NCI-H1436 treated with DMSO at 0.1 percent for 48 hours (cell line): ENCODE measurements at places on chromosomes 1 and 21.

- no peak for DNase-seq
Measured at GRCh38 chr1:5287178-5288150, 633.1 kb downstream of the AJAP1 start.

DNA sequence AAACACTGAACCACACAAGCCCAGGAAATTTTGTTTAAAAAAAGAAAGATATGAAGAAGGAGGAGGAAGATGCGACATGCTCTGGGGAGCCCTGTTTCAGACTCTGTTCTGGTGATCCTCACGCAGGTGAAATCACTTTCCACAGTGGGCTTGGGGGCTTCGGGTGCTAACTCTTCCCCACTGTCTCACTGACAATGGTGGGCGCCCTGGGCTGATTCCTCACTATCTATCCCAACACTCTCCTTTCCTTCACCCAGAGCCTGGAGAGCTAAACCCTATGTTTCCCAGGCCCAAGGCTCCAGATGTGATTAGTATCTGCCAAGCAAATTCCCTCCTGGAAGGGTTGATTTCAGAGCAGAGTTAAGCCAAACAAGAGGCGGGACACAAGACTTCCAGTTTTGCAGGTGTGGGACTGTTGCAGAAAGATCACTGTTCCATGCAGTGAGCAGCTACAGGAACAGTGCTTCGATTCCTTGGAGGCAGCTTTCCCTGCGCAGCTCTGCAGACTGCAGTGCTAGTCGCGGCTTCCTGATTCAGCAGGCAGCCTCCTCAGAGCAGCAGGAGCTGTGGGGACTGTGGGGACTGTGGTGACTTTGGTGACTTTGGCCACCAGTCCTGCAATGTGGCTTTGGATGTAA lies 168.3 kb downstream of the RHOU start:
- no peak for DNase-seq

DNA sequence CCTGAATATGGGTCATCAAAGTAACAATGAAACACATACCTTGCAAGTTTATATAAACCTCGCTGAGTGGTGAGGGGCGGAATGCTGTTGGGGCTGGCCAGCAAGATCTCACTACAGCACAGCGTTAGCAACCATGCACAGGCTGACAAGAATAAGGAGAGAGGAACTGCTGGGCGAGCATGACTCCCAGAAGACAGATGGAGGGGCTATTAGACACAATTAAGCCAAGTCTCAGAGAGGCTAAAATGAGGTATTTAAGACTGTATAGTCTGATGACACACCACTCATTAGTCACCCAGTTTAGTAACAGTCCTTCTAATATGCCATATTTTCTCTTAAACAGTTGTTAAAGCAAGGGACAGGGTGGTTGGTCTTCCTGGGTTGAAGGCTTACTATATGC lies 340.2 kb upstream of the NR5A2 start:
- DNase-seq, result no peak

- no peak for DNase-seq
Measured at GRCh38 chr1:18536915-18537314, 56.2 kb downstream of the KLHDC7A start.

GRCh38 chr1:156664767-156665411 lies 12.3 kb downstream of the NES start:
- DNase-seq, result no peak

- no peak for DNase-seq
Measured at GRCh38 chr1:176471338-176472121, 8.6 kb downstream of the PAPPA2 start.

- no peak for DNase-seq
Measured at GRCh38 chr1:1354271-1355247, 3.8 kb downstream of the MXRA8 start.

GRCh38 chr1:234584420-234584805 lies 25.6 kb downstream of the IRF2BP2 start:
- DNase-seq, result no peak

DNA sequence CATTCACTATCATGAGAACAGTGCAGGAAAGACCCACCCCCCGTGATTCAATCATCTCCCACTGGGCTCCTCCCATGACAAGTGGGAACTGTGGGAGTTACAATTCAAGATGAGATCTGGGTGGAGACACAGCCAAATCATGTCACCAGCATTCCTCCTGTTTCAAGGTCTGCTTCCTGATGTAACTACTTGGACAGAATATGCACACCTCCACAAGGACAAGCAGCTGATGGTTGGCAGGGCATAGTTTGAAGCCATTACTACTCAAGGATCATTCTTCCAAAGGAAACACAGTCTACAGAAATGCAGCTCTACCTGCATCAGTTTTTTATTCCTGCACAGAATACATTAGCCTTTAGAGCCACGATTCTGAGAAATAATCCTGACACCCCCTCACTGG lies 28.5 kb upstream of the RNF2 start:
- no peak for DNase-seq

- no peak for DNase-seq
Measured at GRCh38 chr21:29025328-29025713, 853 bp downstream of the USP16 start.

DNA sequence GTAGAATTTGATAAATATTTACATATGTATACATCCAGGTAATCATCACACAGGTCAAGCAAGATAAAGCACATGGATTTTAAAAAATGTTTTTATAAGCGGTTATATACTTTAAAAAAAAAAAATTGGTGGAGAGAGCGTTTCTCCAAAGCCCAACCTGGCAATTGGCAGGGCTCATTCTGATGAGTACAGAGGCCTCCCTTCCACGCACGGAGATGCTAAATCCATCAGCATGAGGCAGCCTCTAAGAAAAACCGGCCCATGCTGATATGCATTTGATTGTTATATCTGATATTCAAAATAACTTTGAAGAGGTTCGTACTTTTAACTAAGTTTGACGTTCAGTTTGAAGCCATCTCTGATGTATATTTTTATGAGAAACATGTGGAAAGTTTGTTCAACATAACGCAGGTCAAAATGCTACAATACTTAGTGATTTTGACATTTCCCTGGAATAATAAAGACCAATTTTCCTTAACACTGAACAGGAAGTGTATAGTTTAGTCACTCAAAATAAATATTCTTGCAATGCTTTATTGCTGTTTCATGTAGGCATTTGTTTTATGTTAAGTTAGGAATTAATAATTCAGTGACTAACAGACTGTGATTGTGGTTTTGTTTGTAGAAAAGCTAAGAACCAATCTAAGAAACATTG lies 151.7 kb downstream of the NR5A2 start:
- DNase-seq, result no peak

DNA sequence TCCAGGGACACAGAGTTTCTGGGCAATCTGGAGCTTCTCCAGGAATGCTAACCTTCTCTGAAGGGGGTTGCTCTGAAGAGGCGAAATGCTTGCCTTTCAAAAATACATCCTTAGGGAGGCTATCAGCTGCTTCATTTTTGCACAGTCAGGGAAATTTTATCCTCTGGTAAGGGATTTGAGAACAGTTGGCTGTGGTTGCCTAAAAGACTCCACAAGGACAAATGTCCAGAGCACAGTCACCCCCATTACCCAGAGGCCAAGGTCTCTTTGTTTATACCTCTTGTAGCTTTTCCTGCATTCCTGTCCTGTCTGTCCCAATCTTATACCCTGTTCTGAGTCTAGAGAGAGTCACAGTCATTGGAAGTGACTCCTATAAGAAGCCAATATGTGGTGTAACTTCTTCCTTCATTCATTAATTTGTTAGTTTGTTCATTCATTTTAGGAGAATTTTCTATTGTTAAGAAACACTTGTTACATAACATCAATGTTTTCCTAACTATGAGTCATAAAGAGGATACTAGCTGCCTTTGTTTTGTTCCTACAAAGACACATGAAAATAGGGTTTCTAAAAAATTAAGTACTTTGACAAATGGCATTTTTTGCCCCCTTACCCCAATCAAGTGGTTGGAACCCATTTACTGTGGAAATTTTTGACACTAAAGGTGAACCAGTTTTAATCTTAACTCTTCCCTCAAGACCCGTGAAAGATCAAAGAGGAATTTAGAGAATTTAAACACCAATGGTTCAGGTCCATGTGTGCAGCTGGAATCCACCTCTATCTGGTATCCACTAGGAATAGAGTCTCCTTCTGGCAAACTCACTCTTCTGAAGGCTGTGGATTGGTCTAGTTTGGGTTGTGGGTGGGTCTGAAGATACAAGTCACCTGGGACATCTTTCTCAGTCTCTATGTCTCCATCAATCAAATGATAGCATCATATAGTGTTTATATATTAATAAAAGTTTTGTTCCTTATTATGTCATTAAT lies 47.1 kb downstream of the GPR88 start:
- DNase-seq, result no peak

GRCh38 chr1:96882096-96882495 lies 160.5 kb downstream of the PTBP2 start:
- no peak for DNase-seq

- DNase-seq, result no peak
Measured at GRCh38 chr1:158818560-158818959, 12.6 kb upstream of the MNDA start.

- no peak for DNase-seq
Measured at GRCh38 chr1:162892906-162893611, 32.1 kb upstream of the CCDC190 start.

DNA sequence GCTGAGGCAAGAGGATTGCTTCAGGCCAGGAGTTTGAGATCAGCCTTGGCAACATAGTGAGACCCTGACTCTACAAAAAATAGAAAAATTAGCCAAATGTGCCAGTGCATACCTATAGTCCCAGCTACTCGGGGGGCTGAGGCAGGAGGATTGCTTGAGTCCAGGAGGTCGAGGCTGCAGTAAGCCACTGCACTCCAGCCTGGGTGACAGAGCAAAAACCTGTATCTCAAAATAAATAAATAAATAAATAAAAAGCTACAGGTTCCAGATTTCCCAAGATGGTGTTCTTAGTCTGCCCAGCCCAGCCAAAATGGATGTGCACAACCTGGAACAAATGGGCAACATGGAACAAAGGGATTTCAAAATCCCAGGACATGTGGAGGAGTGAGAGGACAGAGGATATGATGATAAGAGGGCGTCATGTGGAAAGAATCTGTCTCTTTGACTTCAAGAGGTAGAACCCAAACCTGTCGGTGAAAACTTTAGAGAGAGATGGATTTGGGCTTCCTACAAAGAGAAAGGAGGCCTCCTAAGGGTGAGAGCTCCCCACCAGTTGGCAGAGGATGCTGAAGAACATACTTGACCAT lies 3.2 kb downstream of the EDARADD start:
- no peak for DNase-seq

- DNase-seq, result no peak
Measured at GRCh38 chr21:43994085-43994484, 18.0 kb upstream of the TRAPPC10 start.

DNA sequence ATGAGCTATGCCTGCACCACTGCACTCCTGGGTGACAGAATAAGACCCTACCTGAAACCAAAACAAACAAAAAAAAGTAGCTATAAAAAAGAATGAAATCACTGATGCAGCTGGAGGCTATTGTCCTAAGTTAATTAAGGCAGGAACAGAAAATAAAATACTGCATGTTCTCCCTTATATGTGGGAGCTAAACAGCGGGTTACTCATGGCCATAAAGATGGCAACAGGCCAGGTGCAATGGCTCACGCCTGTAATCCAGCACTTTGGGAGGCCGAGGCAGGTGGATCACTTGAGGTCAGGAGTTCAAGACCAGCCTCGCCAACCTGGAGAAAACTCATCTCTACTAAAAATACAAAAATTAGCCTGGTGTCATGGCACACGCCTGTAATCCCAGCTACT lies 152.7 kb downstream of the PIK3R3 start:
- no peak for DNase-seq

- DNase-seq, result no peak
Measured at GRCh38 chr1:107936498-107937481, 28.2 kb downstream of the VAV3 start.

DNA sequence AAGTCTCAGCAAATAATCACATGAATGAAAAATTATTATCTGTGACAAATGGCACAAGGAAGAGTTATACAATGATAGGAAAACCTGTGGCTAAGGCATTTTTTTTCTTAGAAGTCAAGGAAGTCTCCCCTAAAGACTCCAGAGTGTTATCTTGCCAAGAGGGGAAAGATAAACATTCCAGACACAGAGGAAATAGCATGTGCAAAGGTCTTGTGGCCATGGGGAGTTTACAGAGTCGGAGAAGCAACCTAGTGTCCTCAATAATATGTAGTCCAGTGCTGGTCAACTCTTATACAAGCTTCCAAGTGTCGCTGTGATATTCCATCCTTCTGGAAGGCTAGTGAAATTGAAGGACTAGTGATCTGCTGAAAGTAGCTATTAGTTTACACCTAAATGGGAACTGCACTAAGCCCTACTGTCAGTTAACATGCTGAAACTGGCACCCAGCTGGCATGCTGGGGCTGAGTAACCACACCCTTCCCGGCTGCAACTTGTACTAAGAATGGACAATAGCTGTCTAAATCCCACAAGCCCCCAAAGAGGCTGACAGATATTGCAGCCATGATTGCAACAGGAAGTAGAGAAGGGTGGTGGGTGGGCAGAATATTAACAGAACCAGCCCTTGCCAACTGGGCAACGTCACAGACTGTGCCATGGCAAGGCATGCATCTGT lies 11.5 kb upstream of the ATP1B1 start:
- DNase-seq, result no peak
